ENCODE measurements at places on chromosomes 16 and 17.

DNA sequence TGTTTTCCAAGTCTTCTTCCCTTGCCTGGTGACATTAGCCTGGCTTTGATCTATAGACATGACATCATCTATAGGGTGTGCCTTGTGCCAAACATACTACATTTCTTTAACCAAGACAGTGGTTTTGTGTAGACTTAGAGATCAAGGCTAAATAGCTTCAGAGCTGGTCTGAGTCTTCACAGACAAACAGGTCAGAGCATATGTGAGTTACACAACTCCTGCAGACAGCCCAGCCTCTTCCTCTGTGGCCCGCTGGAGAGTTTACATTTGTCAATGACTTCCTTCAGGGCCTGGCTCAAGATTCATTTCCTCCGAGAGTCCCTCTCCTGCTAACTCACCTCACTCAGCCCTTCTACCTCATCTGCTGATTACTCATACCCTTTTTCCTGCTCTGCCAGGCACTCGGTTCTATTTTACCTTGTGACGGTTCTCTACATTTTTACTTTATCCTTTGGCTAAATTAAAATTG, 73.1 kb upstream of the TANC2 start:
- no peak for DNase-seq

- no peak for DNase-seq
Measured at GRCh38 chr17:58532555-58532951, 18.1 kb upstream of the MTMR4 start.

- no peak for DNase-seq
Measured at GRCh38 chr17:44198721-44199552, 747 bp downstream of the ATXN7L3 start.

DNA sequence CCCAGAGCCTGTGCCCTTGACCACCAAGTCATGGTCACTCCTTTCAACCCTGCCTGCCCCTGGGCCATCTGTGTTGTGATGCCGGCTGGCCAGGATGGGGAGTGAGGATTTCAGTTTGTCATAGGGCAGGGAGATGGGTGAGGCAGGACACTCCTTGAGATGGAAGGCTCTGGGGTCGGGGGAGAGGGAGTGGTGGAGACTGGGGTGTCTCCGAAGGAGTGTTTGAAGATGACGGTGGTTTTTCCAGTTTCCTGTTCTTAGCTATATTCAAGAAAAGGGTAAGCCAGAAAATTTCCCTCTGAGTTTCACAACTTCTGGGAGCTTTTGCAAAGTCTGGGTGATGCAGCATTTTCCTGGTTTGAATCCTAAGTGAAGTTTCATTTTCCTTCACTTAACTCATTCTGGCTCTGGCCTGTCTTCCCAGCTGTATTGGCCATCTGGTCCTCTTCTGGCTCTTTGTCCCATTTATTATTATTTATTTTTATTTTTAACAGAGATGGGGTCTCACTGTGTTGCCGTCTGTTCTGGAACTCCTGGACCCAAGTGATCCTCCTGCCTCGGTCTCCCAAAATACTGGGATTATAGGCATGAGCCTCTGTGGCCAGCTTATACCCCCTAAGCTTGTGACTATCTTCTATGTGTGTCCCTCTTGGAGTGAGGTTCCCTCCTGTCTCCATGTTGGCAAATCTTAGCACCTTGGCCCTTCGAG, 27.7 kb downstream of the ABCC1 start:
- no peak for DNase-seq
